ENCODE measurements at places on chromosomes 2 and 18. TPM values are rescaled to one million over a fixed set of nuclear protein-coding genes. Genes with fewer than 3 reads are reported as not detected.

LYG1 gene
- total RNA-seq, result not detected

C2orf15 gene
- total RNA-seq, result under 0.01 TPM

KCNIP3 gene
- total RNA-seq, result 0.83 TPM

CFAP65 gene
- total RNA-seq, result not detected

MERTK gene
- total RNA-seq, result 0.28 TPM

CDH2 gene
- total RNA-seq, result 111 TPM

ZNF804A gene
- 3.3 TPM for total RNA-seq

CYP1B1 gene
- total RNA-seq, result 1.1 TPM

CRYGB gene
- total RNA-seq, result not detected

FER1L5 gene
- 0.28 TPM for total RNA-seq

KLHL41 gene
- 0.28 TPM for total RNA-seq

ACTG2 gene
- 349 TPM for total RNA-seq

DTYMK gene
- 32.8 TPM for total RNA-seq

EPAS1 gene
- total RNA-seq, result 40.7 TPM

ALK gene
- not detected for total RNA-seq

All from IMR-90 (cell line).